NCI-H1436 treated with DMSO at 0.1 percent for 48 hours (cell line): ENCODE measurements at places on chromosomes 1 and 21.

DNA sequence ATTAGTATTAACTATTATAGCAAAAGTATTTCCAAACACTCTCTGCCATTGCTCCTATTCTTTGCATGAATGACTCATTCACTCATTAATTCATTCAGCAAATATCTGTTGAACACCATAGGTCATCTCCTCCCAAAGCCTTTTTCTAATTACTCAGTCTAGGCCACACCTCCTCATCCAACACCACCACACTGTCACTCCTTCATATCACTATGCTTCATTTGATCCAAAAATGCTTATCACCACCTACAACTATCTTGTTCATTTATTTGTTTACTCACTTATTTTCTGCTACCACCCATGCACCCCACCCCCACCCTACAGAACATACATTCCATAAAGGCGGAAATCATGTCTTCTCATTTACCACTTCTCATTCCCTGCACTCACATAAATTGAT lies 94.4 kb upstream of the TNFSF4 start:
- DNase-seq, result no peak

GRCh38 chr21:45026826-45027225 lies 47.6 kb upstream of the ADARB1 start:
- DNase-seq, result no peak

- DNase-seq, result no peak
These were observed 870.7 kb upstream of the ADGRL2 start for GRCh38 chr1:80929868-80930508.

DNA sequence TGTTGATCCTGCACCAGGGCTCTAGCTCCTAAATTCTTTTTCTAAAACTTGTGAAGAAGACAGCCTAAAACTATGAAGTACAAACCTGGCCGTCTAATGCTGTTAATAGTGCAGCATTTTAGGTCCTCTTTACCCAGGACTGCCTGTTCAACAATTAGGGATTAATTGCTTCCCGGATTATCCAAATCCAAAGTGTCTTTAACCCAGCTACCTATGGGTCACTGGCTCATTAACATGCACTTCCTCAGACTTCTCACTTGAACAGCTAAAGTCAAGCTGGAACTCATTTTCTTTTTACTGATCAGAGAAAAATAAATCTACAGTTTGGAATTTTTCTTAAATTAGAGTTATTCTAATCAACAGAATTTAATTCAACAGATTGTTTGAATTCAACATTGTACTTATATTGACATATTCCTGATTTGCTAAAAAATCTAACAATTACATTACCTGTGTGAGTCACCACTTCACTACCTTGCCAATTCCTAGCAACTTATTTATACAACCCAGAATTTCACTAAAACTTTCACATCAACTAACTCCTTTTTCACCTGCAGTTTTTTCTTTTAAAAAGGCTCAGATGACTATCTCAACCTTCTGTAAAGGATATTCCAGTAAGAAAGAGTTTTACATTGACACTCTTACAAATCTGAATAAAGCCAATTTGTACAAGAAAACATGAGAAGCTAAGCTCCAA lies 3.3 kb downstream of the HNRNPU start:
- no peak for DNase-seq
